T-helper 17 cell (primary cell): ENCODE measurements at places on chromosomes 13 and 19. TPM values are rescaled to one million over a fixed set of nuclear protein-coding genes. Genes with fewer than 3 reads are reported as not detected.
A peak's percentile ranks its signal among the peaks of the same experiment; 100 is the strongest.

DNA sequence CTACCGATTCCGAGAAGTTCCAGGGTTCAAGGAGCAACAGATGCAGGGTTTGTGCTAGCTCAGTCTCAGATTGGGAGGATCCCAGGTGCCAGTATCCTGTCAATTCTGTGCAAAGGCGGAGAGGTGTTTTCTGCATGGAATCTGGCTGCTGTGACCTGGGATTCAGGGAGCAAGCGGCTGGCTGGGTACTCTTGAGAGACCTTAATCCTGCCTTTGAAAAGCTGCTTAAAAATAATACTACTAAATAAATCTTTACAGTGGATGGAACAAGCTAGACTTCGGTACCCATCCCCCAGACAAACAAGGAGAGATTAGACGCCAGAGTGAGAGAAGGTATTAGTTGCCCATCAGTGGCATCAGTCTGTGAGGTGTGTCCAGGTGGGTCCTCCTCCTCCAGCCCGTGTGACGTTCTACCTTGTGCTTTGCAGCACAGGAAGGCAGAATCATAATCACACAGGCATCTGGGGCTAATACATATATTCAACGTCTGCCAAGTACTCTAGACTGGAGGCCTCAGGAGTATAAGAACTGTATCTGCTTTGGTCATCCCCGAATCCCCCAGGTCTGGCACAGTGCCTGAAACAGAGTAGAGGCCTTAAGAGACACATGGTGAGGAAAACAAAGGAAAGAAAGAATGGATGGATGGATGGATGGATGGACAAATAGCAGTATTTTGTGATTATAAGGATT, 230.6 kb downstream of the ZNF536 start:
- DNase-seq, result no peak

GRCh38 chr19:36009633-36010379, 1.2 kb upstream of the SYNE4 start:
- DNase-seq, result no peak

DNA sequence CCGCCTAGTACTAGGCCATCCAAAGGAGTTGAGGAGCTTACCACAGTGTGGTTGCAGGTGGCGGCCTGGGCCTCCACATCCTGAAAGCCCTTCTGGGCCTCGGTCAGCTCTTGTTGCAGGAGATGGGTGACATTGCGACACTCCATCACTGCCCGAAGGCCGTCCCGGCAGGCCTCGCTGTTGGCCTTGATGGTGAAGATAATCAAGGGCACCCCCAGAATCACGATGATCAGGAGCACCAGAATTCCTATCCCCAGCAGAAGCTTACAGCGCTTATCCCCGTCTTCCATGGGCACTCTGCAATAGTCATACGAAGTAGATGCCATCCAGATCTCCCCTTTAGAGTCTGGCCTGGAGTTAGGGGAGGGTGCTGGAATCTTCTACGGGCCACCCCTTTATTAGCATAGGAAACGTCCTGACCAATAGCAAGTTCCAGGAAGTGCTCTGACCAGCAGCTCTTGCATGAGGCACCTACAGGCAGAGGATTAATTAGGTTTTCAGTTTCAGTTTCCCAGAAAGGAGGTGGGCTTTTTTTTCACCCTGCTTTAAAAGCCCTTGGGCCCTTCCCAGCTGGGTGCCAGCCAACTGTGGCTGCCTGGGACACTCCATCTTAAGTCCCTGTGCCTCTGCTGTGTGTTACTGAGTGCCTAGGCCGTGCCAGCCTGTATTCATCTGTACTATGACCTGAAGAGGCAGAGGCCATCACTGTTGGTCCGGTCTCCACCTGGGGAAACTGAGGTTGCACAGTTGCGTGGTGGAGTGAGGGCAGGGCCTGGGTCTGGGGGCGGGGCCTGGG, at the start of gene BST2:
BST2 (minus strand) TSS at position 381 of the 796 bp plus-strand sequence; CDS start at position 326, 55 bp downstream.
- DNase-seq, result no peak

- DNase-seq, result no peak
These were observed 1.1 kb downstream of the ZNF550 start for GRCh38 chr19:57558525-57558924.

DNA sequence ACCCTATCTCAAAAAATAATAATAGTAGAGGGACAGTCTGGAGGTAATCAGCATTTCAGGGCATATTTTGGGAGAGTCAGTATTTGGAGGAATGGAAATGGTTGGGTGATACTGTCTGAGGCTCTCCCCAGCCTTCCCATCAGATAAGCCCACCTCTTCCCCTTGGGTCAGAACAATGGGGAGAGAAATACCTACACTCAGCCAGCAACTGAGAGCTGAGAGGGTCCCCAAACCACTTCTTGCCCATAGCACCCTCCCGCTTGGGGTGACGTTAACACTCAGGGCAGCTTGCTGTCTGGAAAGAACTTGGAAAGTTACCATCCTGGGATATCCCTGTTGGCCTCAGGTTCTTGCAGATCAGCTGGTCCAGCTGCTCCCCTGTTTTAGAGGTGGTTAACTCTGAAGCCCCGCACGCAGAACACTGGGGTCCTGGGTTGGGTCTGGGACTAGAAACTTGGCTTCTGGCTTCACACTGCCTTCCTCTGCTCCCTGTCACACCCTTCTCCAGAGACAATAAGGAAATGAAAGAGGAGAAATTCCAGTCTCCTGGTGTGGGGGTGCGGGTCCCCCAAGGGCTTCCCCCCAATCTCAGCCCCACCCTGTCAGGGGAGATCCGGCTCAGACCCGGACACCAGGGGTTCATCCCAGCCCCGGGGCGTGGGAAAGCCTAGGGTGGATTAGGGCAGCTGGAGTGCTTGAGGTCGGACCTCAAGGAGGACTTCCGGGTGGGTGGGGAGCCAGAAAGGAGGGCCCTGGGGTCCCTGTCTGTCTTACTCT, 2.5 kb downstream of the FOXA3 start:
- no peak for DNase-seq

DNA sequence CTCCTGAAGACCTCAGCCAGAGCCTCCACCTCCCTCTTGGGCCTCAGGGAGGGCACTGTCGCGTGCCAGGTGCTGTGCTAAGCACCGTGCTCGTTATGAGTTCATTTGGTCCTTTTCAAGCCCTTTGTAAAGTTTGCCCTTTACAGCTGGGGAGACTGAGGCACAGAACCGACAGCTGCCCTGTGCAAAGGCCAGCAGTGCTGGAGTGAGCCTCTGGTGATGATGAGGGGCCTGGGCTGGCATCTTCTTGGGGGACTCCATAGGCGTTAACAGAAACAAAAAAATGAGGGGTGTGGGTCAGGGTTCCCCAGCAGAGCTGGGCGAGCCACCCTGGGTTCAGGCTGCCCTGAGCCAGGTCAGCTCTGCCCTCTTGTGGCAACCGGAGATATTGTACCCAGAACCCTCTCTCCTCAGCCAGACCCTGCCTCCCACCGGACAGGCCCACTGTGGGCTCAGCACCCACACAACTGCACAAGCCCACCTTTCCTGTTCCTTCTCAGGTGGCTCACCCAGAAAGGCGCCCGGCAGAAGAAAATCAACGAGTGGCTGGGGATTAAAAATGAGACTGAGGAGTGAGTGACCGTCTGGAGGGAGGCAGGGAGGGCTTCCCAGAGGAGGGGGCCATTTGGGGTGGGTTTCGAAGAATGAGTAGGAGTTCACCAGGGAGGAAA, 5.5 kb upstream of the IFI30 start:
- peak; percentile 34 for DNase-seq

DNA sequence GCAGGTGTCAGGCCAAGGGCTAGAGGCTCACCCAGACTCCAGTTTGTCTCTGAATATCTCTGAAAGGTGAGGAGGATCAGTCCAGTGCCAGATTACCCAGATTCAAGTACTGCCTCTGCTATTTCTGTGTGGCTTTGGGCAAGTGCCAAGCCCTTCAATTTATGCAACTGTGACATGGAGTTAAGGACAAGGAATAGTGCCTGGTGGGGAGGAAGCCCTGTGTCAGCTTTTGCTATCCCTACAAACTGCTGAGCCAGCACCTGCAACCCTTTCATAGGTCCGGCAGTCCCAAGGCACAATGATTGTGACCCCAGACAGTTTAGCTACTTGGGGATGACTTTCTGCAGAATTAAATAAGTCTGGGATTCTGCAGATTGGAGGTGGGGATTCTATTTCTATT, 123.0 kb downstream of the KL start:
- DNase-seq, result no peak

Gene RNF17
- 0.50 TPM for total RNA-seq

Gene ZNF486
- total RNA-seq, result 2.5 TPM

Gene KL
- total RNA-seq, result not detected

Gene CYP4F11
- not detected for total RNA-seq
